ENCODE measurements at places on chromosomes 6 and 20. TPM values are rescaled to one million over a fixed set of nuclear protein-coding genes. Genes with fewer than 3 reads are reported as not detected.

ZNF335 gene
- total RNA-seq = 11.1 TPM

MUC22 gene
- not detected for total RNA-seq

NOX3 gene
- not detected for total RNA-seq

KCNQ5 gene
- 1.9 TPM for total RNA-seq

SHLD1 gene
- 1.8 TPM for total RNA-seq

RSPO3 gene
- total RNA-seq = not detected

SCRT2 gene
- not detected for total RNA-seq

ESR1 gene
- total RNA-seq = 0.49 TPM

Data from hair follicular keratinocyte (primary cell).